Cortex of kidney (tissue), 1 donor: ENCODE measurements at places on chromosomes 7 and 10.

DNA sequence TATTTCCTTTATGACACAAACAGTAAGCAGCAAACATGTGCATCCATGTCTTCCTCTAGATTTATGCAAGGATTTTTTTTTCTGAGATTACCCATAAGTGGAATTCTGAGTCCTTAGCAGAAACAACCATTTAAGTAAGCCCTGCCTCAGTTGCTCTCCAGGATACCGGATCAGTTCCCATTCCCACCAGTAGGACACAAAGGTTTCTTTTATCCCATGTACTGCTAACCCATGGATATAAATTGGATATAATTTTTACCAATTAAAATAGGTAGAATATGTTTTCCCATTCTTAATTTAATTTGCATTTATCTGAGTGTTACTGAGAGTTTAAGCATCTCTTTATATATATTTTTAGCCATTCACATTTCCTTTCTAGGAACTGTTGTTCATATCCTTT is 280.9 kb downstream of the FGFR2 start:
- DNase-seq, result no peak

GRCh38 chr7:2106924-2107323 is 125.8 kb downstream of the MAD1L1 start:
- DNase-seq, result no peak

- DNase-seq, result no peak
Observed at GRCh38 chr10:123297175-123297574, 143.0 kb downstream of the BUB3 start.

DNA sequence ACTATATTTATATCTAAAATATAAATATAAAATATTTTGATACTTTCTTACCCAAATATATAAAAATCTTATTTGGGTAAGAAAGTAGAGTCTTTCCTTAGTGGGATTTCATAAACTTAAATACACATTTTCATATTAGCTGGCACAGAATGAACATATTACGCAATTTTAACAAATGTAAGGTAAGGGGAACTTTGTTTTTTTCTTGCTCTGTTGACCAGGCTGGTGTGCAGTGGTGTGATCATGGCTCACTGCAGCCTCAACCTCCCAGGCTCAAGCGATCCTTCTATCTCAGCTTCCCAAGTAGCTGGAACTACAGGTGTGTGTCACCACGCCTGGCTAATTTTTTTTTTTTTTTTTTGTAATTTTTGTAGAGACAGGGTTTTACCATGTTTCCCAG is 18.3 kb downstream of the CYP26A1 start:
- no peak for DNase-seq

- DNase-seq, result no peak
Observed at GRCh38 chr7:46215987-46216567, 295.0 kb upstream of the IGFBP3 start.

- DNase-seq, result no peak
Observed at GRCh38 chr10:110505130-110505770, 7.5 kb downstream of the DUSP5 start.

DNA sequence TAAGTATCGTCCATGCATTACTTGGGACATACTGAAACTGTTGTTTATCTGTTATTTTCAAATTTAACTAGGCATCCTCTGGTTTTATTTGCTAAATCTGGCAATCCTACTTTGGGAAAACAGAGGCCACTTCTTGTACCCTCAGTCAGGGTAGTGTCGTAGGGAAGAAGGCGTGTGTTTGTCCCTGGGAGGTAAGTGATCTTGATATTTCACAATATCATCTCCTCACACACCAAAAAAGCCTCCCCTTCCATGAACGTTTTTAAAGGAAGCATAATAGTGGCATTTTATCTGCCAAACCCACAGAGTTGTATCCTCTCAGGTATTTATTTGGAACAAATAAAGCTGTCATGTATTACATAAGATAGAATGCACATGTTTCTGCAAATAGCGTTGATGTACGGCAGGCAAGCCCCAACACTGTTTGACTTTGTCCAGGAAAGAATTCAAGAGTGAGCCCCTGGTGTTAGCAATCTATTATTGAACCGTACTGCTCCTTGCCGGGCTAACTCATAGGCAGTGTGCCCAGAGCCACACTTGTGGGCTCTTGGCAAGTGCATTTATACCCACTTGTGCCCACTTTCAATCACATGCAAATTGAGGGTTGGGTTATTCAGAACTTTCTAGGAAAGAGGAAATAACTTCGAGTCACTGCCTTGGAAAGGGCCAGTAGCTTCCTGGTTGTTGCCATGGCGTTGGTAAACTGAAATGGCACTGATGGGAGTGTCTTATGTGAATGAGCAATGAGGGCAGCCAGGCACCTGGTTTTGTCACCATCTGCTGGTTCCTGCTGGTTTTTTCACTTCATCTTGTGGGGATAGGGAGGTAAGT is 266.0 kb downstream of the USP6NL start:
- DNase-seq, result no peak
